Activated T-cell treated with anti-CD3 and anti-CD28 coated beads, Interleukin-2, amount 50 U/mL, for 48 hours (primary cell): ENCODE measurements at places on chromosomes 13 and 19.

- no peak for DNase-seq
These were observed 1877.7 kb upstream of the PRR20A start for GRCh38 chr13:55263045-55263444.

GRCh38 chr13:49694446-49694845 is 3.2 kb upstream of the EBPL start:
- DNase-seq: no peak

GRCh38 chr19:19493841-19494546 is 21.4 kb downstream of the TSSK6 start:
- DNase-seq: no peak

- DNase-seq: no peak
These were observed 7.7 kb upstream of the CIRBP start for GRCh38 chr19:1261538-1261797.

- DNase-seq: peak; percentile 61
These were observed 1.1 kb downstream of the LSM14A start for GRCh38 chr19:34173193-34173956.

GRCh38 chr13:44698066-44698465 is 121.9 kb upstream of the TSC22D1 start:
- no peak for DNase-seq

- no peak for DNase-seq
These were observed 108.3 kb downstream of the SACS start for GRCh38 chr13:23325191-23325590.

DNA sequence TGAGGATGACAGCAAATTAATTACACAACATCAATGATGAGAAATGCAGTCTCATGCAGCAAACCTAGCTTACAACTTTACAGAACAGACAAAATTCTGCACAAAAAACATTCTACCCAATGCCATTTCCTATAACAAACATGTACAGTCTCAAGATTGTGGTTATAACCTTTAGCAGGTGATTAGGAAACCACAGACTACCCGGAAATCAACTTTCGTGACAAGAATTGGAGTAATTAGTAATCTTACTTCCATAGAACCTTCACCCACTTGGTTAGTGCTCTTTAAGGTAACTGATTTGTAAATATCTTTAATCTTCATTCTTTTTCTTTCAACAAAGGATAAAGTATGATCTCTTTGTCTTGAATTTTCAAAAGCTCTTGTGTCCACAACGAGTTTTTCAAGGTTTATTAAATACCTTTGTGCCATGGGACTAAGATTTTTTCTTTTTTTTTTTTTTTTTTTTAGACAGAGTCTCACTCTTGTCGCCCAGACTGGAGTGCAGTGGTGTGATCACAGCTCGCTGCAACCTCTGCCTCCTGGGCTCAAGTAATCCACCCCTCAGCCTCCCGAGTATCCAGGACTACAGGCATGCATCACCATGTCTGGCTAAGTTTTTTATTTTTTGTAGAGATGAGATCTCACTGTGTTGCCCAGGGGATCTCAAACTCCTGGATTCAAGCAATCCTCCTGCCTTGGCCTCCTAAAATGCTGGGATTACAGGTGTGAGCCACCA is 78.8 kb downstream of the MAP4K1 start:
- DNase-seq: peak; percentile 49

DNA sequence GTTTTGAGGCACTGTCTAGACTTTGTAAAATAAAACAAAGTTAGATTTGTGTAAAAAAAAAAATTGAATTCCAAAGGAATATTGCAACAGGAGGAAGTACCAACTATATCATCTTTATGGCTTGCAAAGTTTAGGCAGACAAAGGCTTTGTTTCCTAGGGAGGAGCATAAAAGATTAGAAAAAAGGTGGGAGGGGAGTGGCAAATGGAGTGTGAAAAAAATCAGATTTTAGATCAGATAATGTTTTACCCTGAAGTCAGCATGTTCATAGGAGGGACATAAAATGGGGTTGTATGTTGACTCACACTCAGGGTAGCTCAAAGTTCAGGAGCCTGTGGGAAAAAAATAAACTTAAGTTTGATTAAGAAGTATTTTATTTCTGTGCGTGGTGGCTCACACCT is 3.7 kb downstream of the ZNF85 start:
- DNase-seq: no peak

GRCh38 chr19:15829786-15830185 is 14.3 kb upstream of the OR10H1 start:
- no peak for DNase-seq

GRCh38 chr13:97758317-97758716 is 195.2 kb upstream of the IPO5 start:
- no peak for DNase-seq
